ENCODE measurements at places on chromosomes 2 and 18.

GRCh38 chr2:159786938-159787337 lies 11.1 kb downstream of the CD302 start:
- no peak for DNase-seq

DNA sequence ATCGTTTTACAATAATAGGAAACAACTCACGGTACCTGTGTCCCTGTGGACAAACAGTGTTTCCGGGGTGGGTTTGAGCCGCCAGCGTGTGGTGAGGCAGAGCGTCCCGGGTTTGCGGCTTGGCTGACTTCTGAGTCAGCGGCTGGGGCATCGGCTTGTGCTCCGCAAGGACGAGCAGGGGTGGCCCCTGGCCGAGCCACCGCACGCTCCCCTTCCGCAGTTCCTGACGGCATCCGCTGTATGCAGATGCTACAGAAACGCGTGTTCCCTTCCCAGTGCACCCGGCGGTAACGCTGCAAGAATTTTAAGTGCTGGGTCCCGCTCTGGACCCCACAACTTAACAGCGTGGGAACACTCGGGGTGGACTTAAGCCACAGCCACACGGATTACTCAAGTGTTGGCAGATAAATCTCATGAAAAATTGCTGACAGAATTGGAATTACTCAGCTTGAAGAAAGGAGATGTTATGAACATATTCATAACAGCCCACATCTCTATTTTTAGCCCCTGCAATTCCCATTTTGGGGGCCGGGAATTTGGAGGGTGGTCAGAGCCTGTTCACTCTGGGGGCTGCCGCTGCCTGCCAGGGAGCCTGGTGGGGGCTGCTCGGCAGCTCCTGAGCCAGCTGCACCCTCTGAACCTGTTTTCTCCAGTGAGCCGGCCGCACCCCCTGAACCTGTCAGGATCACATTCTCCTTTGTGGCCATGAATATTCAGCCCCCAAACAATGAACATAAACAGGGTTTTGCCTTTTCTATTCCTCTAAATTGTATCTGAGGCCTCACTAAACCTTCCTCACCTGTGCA lies 12.6 kb upstream of the KCNG2 start:
- no peak for DNase-seq

DNA sequence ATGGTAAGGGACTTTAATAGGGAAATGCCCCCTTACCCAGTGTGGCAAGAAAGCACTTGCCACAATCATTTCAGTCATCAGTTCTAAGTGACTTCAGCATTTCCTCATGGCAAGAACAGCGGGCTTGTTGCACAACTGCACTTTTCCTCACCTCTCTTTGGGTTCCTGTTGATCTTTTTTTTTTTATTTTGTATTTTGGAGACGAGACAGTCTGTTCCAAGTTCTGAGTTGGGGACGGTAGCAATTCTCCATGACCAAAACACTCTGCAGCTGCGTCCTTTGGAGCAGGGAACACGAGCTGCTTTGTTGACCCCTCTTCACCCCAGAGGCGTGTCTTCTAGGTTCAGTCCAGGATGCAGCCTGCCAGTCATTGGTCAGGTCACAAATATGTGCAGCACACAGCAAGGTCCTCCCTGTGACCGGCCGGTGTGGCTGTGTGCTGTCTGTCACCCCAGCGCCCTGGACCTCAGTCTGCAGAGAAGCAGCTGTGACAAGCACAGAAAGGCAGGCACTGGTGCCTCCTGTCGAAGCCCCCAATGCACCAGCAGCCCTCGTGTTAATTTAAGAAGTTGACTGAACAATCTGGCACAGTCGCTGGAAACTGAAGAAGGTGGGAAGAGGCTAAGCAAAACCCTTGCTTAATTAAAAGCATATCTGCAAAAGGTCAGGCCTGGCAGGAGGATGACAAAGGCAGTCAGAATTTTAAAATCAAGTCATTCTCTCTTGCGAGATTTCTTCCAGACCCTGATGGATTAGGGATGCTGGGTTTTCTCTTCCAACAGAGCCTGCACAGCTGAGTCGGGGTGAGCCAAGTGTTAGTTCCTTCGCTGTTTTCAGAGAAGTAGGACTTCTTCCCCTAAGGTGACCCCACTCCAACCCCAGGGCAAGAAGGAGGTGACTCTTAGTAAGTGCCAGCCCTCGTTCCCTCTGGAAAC lies 96.7 kb upstream of the COPS8 start:
- DNase-seq = peak; percentile 56

DNA sequence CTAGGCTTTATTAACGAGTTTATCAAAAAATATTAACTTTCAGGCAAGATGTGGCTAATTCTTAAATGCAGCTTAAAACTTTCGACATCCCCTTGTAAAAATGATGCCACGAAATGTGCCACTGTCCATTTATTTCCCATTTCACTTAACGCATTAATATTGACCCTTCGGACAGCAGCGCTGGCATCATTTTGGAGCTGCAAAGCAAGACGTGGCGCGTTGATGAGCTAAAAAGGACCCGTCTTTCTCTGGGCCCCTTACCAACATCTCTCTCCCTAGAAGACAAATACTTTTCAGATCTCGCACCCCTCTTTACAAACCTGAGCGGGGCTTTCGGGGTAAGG lies 367.9 kb downstream of the MTX2 start:
- no peak for DNase-seq

DNA sequence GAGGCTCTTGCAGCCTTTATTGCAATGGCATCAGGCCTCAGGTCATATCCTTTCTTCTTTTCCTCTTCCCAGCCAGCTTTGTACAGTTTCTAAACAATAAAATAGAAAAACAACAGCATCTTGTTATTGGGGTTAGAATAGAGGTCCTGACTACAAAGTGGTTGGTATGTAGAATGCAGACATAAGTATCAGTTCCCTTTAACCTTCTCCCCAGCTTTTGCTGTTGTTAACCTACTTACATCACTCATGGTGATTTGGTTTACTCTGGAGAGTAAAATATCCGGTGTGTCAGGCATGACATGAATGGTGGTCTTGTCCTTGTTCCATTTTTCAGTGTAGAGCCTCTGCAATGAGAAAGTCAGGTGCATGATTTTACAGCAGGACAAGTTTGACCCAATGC lies 69.8 kb downstream of the NEB start:
- no peak for DNase-seq

DNA sequence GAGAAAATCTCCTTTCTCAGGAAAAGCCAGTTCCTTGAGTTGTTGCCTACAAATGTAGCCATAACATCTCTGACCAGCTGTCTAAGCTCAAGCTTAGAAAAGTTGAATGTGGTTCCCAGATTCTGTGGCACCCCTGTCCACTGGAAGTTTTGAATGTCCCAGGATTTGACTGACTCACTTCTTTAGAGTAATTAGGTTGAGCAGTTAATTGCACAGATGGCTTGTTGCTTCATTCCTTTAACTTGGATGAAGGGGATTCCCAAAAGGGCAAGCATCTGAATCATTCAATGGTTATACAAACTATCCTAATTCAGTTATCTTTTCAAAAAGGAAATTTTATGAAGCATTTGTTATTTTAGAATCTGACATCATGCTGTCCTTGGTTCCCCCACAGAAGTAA lies 374.7 kb downstream of the LNPK start:
- DNase-seq = no peak

GRCh38 chr18:13558790-13559189 lies 167.6 kb downstream of the FAM210A start:
- no peak for DNase-seq

DNA sequence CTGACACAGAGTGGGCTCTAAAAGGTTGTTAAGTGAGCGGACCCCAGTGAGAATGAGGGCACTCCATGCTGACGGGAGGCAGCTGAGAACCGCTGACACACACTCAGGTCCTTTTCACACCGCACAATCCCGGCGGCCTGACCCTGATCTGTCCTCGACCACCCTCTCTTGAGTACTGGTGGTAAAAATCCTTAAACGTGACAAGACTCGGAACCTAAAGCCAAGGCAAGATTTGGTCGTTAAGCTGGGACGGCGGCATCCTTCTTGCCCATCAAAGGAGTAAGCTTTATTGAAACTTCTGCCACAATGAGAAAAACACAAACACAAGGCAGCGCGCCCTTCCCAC lies 569 bp downstream of the TMX3 start:
- DNase-seq = no peak

GRCh38 chr2:205738117-205738968 lies 56.0 kb downstream of the NRP2 start:
- DNase-seq = no peak

DNA sequence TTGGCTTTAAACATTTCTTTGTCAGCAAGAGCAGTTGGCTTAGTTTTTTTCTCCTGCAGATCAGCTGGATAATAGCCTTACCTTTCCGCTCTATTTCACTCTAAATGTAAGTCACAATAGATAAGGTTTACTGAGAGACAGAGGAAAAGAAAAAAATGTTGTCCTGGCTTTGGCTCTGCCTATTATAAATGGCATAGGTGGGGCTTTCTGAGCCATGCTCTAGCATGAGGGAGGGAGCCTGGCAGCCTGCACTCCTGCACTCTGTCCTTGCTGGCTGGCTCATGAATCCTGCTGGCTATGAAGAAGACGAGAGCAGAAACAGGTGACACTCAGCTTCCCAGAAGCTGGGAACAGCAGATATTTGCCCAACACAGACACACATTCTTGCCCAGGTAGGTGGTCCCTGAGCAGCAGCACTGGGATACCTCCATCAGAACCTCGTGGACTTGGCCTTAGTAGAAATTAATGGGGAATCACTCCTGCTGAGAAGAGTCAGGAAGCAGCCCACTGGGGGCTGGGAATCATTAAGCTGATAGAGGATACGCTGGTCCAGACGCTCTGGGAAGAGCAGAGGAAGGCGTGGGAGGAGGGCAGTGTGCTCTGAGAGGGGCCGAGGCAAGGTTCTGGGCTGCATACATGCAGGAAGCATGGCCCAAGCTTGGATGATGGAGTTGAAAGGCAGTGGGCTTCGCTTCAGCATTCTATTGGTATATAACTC lies 514.4 kb upstream of the HS6ST1 start:
- DNase-seq = no peak

DNA sequence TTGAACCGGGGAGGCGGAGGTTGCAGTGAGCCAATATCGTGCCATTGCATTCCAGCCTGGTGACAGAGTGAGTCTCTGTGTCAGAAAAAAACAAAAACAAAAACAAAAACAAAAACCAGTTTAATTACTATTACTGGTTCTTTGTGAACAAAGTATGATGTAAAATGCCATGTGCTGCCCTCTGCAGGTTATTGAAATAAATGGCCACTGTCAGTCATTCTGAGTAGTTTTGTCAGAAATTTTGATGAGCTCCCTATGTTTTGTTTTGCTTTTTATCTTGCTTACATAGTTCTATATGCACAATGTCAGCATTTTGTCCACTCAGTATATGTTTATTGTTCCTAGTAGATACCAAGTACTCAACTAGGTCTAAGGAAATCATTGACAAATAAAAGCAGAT lies 423.6 kb upstream of the CHST9 start:
- DNase-seq = no peak

DNA sequence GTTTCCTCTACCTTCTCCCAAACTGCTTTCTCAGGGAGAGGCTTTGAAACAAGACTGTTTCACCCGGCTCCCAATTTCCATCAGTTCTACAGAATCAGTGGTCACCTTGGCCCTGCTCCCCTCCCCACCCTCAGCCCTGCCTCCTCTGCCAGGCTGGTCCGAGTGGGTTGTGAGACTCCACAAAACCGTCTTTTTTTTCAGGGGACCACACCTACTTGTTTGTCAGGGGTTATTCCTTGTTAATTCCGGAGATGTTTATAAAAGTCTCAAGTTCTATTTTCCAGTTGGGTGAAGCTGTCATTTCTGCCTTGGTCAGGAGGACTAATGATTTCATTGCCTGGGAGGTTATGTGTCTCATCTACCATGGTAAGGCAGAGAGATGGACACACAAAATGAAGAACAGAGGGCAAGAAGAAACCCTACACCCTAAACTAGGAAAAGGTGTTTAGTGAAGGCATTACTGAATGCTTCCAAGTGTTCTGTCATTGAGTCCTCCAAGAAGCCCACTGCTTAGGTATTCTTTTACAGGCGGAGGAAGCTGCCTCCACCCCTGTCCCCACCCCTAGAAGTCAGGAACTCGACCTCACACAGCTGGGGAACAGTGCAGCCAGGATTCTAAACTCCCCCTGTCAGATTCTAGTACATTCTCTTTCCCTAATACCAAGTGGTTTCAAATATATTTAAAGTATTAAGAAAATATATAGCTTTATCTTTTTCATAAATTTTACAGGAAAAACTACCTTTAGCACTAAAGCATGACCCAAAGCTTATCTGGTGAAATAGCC lies 46.3 kb downstream of the COPS8 start:
- no peak for DNase-seq

- DNase-seq = no peak
Observed at GRCh38 chr2:127170021-127170420, 50.1 kb downstream of the CYP27C1 start.

DNA sequence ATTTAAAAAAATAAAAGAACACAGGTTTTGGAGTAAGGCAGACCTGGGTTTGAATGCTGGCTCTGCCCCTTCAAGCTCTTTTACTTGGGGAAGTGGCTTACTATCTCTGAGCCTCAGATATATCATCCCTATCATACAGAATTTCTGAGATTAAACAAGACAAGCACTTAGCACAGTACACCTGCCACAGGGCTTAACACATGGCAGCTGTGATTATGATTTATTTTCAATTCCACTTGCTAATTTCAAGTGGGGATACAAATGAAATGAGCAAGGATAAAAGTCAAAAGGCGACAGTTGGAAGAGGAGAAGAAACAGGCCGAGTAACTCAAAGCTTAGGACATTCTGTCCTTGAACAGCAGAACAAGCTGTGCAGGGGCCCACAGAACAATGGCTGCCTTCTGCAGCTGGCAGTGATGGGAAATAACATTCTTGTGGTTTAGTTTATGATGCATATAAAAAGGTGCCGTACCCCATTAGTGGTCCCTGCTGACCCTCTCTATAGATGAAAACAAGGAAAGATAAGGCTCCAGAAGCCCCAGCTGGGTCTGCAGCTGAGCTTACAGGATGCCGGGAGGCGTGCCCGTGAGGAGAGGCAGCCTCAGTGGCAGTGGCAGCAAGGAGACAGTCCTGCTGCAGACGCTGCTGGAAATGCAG lies 45.3 kb downstream of the KIF3C start:
- DNase-seq = no peak

DNA sequence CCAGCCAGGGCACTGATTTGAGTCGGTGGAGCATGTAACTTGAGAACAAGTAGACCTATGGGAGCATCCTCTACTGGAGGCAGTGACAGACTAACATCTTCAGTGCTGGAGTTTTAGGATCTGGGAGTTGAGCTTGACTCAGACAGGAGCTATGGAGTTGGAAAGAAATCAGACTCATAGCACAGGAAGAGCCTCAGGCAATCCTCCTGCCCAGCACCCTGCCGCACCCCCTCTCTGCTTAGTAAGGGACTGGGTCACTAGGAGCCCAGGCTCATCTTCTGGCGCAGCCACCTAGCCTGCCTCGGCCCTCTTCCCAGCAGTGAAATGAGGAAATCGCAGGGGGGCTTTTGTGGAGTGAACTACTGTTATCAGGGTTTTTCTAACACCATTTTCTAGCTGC lies 3.6 kb downstream of the ARID5A start:
- no peak for DNase-seq

GRCh38 chr2:190535121-190535439 lies 558 bp upstream of the NEMP2 start:
- no peak for DNase-seq

DNA sequence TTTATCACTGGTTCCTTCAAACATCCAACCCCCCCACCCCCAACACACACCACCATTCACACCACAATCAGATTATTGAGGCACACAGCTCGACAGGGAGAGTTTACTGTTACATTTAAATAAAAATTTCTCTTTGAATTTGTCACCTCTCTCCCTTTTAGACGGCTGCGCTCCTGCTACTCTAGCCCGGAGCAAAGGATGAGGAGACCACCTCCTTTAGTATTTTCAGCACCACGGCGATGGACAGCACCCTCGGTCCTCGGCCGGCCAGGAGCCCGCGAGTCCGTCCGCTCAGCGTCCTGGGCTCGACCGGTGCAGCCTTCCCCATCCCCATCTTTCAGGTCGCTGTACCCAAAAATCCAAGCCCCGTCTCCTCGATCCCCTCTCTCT lies 892 bp downstream of the CELF4 start:
- peak; percentile 30 for DNase-seq
